ENCODE measurements at places on chromosomes 11 and 22.

- no peak for DNase-seq
Observed at GRCh38 chr11:31560842-31561476, 51.4 kb downstream of the ELP4 start.

DNA sequence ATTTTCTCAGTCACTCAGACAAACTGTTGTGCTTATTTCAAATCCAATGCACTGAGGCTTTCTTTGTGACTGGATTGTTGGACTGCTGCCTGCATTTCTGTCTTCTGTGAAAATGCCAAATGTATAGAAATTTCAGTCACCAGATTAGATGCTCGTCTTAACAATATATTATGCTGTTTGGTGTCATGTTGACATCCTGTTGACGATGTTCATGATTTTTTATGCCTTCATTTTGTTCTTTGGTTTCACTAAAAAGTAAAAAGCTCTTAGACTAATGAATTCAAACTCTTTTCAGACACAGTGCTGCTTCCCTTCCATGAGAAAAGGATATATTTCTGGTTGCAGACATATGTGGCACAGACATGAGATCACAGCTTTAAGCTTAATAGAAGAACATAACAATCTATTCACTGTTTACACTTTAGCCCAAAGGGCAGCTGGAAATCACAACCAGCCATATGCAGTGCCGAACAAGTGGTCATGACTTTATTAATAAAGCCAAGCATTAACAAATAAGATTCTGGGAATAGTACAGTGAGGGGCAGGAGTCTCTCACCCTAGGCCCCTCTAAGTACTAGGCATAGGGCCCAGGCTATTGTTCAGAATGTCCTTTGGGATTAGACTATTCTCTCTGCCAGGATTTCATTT, 9.4 kb upstream of the SOX6 start:
- no peak for DNase-seq

- DNase-seq: no peak
Observed at GRCh38 chr22:20244691-20245576, 23.2 kb downstream of the RTN4R start.

DNA sequence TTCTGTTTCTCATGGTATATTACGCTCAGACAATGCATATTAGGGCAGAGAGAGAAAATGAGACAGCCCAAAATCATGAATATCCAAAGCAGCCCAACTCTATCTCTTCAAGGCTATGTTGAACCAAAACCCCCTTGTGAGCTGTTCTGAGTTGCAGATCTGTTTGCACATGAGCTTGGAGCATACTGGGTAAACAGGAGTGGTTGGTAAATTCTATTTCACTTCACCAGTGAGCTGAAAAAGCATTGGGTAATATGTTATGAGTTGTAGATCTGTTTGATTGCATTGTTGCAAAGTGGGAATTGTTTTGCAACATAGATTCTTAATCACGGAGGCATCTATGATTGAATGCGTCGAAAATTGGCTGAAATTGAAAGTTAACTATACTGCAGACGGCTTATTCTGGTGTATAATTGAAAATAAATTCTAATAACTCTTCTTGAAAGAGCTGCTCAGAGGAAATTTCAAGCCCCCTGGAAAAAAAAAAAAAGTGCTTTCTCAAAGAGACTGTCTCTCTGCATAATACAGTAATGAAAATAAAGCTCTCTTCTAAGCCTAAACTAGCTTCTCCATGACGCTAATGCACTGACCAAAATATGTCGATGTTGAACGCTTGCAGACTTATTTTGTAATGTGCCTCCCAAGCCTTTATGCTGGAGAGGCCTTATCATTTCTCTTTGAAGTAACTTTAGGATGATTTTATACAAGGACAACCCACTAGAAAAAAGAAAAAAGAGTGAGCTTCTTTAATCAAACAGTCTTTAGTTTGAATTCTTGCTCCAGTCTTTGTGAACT, 263.7 kb downstream of the NTM start:
- DNase-seq: no peak

GRCh38 chr22:47323518-47323917, 561.1 kb downstream of the TBC1D22A start:
- DNase-seq: no peak

DNA sequence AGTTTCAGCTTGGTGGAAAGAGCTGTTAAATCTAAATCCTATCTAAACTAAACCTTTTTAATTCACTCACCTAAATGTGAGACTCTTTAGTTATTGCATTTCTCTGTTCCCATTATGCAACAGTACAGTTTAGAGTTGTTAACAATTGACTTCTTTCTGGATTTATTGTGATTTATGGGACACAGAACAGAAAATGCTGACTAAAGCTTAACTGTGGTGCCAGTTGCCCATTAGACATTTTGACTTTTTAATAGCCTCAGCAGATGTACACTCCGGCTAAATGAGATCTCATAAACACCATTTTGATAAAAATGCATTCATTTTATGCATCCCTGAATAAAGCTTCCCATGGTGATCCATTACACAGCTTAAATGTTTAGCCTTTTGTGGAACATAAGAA, 356.6 kb downstream of the CASP12 start:
- DNase-seq: no peak

DNA sequence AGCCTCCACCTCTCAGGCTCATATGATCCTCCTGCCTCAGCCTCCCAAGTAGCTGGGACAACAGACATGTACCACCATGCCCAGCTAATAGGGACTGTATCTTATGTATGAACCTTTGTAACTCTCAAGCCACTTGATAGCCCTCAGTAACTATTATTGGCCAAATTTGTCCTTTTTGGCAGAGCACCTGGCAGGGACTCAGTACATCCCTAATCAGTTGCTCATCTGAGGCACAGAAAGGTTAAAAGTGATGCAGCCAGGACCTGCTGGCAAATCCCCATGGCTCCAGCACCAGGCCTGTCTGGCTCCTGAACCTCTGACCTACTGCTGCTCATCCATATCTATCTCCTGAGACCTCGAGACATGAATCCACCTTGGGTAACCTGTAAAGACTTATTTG, 21.1 kb upstream of the XBP1 start:
- no peak for DNase-seq

DNA sequence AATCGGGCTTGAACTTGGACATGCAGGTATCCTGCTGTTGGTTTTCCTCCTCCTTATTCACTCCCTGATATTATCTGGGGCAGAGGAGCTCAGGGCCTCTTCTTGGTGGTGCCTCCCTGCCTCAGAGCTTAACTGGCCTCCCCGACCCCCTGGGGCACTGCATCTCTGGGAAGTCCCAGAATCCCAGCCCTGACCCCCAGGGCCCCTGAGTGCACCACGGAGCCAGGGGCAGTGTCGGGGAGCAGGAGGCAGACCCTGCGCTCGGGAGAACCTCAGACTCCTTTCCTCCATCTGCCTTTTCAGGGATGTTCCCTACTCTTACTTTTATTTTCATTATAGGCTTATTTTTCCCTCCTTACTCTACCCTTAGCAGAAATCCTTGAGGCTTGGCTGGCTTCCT, 537.0 kb downstream of the BRD1 start:
- no peak for DNase-seq

DNA sequence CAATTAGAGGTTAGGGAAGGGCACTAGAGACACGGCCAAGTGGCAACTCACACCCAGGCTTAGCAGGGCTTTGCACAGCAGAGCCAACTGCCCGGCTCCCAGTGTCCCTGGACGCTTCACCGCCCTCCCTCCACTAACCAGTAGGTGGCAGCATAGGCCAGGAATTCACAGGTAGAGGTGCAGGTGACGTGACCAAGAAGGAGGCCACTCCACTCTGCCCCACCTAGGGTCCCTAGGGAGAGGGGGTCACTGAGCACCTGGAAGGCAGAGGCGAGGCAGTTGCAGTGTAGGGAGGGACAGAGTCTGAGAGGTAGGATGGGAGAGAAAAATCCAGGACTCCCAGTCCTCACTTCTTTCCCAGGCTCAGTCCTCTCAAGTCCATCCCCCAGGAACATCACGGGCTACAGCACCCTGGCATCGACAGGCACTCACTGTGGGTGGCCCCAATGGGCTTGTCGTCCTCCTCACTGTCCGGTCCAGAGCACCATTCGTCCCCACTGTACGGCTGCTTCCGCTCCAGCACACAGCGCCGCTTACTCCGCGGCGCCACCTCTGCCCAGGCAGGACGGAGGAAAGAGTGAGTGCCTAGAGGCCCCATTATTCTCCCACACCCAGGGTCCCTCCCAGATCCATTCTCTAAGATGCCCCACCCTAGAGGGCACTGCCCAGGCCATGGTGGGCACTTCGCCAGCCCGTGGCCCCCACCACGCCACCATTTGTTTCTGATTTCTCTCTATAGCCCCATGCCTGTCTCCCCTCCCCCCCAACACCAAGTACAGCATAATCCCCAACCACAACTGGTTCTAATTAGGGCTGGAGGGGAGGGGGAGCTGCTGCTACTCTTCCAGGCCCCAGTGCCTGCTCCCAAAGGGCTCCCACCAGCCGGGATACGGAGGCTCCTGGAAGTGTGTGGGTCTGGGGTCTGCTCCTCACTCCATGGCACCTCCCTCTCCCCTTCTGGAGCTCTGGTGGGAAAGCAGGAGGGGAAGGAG, 18.4 kb downstream of the BCL9L start:
- DNase-seq: peak; percentile 56

DNA sequence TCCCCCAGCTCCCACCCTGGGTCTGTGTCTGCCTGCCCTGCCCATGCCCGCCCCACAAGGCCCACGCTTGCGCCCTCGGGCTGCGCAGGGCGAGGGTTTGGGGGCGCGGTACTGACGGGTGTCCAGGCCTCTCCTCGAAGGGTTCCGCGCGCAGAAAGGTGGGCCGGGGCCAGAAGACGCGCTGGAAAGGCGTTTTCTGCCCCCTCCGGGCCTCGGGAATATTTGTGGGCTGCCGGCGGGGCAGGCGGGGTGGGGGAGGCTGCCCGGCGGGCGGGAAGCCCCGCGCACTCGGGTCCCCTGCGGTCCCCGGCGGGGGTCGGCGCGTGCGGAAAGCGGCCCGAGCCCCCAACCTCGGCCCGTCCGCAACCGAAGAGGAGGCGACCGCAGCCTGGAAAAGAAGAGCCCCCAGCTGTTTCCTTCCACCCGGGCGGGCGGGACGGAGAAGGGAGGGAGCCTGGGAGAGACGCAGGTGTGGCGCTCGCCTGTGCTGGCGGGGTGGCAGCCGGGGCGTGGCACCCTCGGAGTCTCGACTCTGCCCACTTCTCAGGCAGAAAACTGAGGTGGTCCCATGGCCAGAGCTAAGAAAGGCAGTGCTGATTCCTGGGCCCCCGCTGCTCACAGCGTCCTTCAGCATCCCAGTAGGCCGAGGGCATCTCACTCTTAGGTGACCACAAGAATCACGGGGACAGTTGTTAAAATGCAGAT, 59.0 kb downstream of the THAP12 start:
- no peak for DNase-seq

DNA sequence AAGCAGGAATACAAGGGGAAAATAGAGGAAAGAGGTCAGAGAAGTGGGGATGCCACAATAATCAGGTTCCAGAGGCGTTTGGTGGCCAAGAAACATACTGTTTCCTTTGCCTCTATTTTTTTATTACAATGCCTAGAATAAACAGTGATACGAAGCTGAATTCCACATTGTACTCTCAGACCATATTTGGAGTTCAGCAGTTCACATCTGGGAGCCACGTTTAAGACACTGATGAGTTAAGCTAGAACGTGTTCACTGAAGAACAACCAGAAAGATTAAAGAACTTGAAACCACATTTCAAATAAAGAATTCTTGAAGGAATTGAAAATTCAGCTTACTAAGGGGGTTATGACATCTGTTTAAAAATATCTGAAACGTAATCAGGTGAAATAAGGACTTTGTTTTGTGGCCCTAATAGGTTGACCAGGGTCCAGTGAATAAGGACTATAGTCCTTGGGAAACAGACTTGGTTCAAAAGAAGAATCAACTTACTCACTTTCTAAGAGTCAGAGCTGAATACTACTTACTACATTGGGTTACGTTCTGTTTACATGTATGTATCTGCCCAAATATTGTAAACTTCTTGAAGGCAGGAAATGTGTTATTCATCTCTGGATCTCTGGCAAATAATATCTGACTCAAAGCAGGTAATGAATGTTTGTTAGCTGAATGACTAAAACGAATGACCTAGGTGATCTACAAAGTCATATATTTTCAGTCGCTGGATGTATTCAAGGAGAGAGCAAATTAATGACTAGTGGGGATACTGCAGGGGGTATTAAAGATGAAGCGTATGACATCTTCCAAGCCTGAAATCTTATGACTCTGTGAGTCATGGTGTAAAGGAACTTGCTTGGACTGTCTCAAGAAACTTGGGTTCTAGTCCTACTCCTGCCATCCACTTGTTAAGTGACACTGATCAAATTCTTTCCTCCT, 247.0 kb upstream of the NARS2 start:
- no peak for DNase-seq

DNA sequence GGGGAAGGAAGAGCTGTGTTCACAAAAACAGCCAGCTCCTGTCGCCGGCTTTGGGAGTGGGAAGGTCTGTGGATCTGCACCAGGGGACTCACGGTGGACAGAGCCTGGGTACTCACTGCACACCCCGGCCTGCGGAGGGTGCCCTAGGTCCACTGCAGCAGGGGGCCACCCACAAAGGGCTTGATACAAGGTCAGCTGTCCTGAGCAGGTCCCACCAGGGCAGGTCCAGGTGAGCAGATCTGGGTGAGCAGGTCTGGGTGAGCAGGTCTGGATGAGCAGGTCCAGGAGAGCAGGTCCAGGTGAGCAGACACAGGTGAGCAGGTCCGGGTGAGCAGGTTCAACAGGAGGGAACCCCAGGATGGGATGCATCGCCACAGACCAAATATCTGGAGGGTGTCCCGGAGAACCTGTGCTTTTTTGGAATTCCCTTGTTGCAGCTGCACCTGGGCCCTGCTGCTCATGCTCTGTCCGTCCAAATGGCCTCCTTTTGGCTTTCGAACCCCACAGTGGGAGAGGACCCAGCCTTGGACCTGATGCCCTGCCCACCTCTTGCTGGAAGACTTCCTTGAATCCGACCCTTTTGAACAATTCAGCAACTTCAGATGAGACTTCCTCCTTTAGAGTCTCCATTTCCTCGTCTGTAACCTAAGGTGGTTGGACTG, 485.3 kb downstream of the TBC1D22A start:
- DNase-seq: no peak

GRCh38 chr11:75668451-75669297, at the start of gene MAP6:
TSS of gene MAP6 (minus strand) at chr11:75669038. CDS start at chr11:75668369, 669 bp downstream.
- DNase-seq: peak; percentile 6

DNA sequence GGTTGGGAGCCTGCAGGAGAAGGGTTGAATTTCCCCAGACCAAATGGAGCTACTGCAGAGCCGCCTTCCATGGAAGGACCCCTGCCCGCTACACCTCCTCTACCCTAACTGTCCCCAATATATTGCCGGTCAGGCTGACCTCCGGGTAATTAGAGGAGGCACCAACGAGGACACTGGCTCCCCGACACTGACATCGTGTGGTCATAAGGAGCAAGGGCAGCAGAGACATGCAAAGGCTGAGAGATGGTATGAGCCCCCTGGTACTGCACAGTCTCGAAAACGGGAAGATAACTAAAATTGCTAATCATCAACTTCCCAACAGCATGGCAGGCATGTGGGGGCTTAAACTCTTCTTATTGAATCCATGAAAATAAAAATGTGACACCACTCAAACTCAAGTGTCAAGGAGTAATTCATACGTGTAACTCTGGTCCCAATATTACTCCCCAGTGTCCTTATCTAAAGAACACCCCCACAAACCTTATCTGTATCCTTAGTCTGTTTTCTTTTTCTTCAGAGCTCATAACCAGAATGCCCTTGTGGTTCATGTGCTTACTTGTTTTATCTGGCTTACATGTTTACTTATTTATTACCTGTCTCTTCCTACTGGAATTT, 4.4 kb downstream of the CAVIN3 start:
- peak; percentile 64 for DNase-seq

Measured in iris pigment epithelial cell (primary cell).